ENCODE measurements at places on chromosomes 16 and 17.
A peak's percentile ranks its signal among the peaks of the same experiment; 100 is the strongest.

DNA sequence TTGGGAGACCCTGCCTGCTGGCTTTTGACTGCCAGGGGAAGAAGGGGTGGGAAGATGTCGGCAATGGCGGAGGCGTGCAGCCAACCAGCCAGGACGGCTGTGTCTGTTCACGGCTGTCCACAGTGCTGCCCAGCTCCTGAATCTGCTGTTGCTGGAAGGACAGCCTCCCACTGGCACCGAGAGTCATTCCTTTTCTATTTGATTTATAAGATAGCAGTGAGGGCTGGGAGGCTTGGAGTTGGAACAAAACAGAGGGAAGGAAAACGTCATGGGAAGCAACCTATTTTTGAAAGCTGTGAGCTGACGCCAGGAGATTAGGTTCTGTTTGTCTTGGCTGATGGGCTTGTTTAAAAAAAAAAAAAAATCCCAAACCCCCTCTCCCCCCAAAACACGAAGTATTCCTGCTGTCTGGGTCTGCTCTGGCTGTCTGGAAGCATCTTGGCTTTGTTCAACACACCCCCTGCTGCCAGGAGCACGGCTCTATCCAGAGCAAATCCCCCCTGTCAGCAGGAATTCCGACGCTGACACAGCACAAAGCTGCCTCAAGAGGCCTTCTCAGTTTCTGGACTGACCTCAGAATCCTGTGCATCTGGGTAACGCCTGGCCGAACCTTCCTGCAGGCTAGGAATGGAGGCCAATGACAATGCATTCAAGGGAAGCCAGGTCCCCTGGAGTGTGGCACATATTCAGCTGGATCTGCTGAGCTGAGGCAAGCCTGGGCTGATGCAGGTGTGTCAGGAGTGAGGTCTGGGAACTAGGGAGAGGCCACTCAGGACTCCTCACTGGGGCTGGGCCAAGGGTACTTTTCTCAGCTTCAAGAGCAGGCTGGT lies 41.0 kb upstream of the SREBF1 start:
- DNase-seq = peak; percentile 77

DNA sequence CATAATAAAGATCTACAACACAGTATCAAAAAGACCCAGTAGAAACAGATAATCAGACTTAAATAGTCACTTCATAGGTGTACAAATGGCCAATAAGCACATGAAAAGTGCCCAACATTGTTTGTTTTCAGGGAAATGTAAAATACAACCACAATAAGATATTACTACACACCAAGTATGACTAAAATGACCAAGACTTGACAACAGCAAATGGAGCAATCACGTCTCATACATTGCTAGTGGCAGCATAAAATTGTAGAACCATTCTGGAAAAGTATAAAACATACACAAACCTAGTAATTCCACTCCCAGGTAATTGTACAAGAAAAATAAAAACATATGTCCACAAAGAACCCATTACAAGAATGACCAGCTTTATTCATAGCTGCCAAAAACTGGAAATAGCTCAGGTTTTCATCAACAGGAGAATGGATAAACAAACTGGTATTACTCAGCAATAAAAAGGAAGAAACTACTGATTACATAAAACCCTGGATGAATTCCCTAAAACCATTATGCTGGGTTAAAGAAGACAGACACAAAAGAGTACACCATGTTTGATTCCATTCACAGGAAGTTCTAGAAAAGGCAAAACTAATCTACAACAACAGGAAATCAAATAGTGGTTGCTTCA lies 85.6 kb downstream of the TTC19 start:
- no peak for DNase-seq

DNA sequence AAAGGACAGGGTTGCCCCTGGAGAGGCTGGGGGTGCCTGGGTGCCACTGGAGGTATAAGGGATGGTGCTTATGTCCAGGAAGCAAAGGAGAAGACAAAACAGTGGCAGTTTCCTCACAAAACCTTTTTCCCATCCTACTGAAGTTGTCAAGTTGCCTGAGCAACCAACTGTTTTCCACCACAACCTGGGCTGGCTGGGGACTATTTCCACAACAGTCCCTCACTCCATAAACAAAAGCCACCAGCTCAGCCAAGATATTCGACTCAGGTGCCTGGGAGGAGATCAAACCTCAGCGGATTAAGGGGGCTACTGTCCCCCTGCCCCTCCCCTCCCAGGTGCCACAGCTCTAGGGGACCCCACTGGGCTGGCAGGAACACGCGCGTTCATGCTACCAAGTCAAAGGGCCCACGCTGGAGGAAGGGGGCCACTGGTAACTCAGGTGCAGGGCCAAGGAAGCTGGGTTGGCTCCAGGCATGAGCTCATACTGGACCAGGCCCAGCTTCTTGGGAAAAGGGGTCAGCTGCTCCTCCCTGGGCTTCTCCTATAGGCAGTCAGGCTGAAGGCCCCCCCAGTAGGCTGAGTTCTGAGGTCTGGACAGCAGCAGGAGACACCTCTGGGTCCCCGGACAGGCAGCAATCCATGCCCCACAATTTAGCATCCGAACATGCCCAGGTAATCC lies 45.7 kb upstream of the MRPS23 start:
- no peak for DNase-seq

GRCh38 chr16:6498858-6499257 lies 833.8 kb upstream of the RBFOX1 start:
- no peak for DNase-seq
